ENCODE measurements at places on chromosomes 2 and 18.

DNA sequence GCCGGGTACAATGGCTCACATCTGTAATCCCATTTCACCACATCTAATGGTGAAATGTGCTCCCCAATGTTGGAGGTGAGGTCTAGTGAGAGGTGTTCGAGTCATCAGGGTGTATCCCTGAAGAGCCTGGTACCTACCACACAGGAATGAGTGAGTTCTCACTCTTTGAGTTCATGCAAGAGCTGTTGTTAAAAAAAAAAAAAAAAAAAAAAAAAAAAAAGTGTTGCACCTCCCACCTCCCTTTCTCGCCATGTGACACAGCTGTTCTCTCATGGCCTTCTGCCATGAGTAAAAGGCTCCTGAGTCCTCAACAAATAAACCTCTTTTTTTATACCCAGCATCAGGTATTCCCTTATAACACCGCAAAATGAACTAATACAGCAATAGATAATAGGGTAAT, 106.3 kb downstream of the C2orf74 start:
- DNase-seq: no peak

- DNase-seq: no peak
These were observed 238.1 kb downstream of the TMEM182 start for GRCh38 chr2:102999958-103000357.

DNA sequence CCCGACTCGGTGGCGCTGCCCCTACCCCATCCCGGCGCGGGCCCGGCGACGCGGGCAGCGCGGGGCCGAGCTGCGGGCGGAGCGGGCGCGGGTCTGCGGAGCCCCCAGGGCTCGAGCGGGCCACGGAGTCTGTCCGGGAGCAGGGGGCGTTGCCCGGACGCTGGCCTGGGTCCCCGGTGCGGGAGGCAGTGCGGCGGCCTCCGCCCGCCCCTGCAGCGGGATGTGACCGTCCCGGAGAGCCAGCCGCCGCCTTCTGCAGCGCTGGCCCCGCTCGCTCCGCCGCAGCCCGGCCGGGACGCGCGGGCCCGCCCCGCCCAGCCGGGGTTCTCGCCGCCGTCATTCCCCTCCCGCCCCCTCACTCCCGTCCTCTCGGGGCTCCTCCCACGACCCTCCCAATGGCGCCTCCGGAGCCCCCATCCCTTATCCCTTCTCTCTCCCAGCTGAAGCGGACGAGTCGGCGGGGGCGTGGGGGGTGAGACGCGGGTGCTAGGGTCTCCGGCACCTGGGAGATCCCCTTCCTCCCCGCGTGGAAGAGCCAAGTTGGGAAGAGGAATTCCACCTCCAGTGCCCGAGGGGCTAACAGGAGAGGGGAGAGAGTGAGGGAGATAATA, at the start of gene FNDC4:
Gene FNDC4 (minus strand): TSS at position 257 of the 611 bp plus-strand sequence. CDS start 521 bp downstream, outside the sequence.
- no peak for DNase-seq

- DNase-seq: no peak
These were observed 5.9 kb downstream of the MSL3B start for GRCh38 chr2:233862261-233862768.

GRCh38 chr2:20543469-20544152, 96.7 kb downstream of the RHOB start:
- DNase-seq: no peak

GRCh38 chr18:22324191-22325131, 93.3 kb downstream of the CTAGE1 start:
- DNase-seq: no peak

Data from stimulated activated CD4-positive, alpha-beta T cell treated with anti-CD3 and anti-CD28 coated beads, Interleukin-15, amount 100 ng/mL, for 48 hours (primary cell).